Thoracic aorta (tissue), 2 donors: ENCODE measurements at places on chromosomes 16 and 17.

GRCh38 chr16:78659668-78660217 lies 560.3 kb downstream of the WWOX start:
- DNase-seq = no peak
- H3K4me1 ChIP-seq = no peaks in the 10 kb centered on the region
- H3K4me3 ChIP-seq = no peak overlapping the region
- no peak overlapping the region for H3K27ac ChIP-seq
- H3K27me3 ChIP-seq = no peaks in the 10 kb centered on the region
- H3K36me3 ChIP-seq = no peaks in the 10 kb centered on the region

DNA sequence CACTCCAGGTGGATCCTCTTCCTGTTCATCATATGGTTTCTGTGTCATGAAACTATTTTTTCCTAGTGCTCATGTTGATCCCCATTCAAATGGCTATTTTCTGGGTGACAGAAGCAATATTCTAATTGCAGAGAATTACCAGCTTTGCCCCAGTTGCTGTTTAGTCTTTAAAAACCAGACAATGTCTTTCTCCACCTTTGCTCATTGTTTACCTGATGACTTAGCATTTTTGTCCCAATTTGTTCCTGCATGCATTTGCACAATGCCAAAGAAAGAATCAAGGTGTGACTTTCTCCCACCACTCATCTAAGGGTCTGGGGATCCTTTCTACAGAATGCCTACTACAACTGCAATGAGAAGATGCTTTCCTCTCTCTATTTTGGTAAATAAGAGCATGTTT lies 439.9 kb upstream of the MAF start:
- H3K27ac ChIP-seq = no peak overlapping the region
- H3K4me1 ChIP-seq = no peaks in the 10 kb centered on the region
- DNase-seq = no peak
- no peaks in the 10 kb centered on the region for H3K36me3 ChIP-seq

DNA sequence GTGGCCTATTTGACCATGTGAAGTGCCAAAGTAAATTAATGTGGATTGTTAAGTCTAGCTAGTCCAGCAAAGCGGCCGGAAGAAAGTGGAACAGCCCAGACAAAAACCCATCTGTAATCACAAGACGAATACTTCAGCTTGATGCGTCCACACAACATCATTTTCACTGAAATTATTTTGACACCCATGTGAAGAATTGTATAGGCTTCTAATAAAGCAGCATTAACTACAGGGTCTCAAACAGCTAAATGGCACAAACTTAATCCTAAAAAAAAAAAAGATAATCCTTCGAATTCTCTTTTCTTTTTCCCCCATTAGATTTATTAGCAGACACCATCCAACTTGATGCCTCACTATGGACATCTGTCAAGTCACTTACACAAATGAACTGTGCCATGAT lies 73.8 kb downstream of the TOX3 start:
- H3K27me3 ChIP-seq = no peaks in the 10 kb centered on the region
- H3K4me1 ChIP-seq = no peaks in the 10 kb centered on the region
- no peak overlapping the region for H3K27ac ChIP-seq
- DNase-seq = no peak
- H3K4me3 ChIP-seq = no peak overlapping the region
- no peaks in the 10 kb centered on the region for H3K36me3 ChIP-seq

- no peak overlapping the region for H3K27ac ChIP-seq
- no peak for DNase-seq
Measured at GRCh38 chr17:9266031-9266680, 244.8 kb downstream of the NTN1 start.

DNA sequence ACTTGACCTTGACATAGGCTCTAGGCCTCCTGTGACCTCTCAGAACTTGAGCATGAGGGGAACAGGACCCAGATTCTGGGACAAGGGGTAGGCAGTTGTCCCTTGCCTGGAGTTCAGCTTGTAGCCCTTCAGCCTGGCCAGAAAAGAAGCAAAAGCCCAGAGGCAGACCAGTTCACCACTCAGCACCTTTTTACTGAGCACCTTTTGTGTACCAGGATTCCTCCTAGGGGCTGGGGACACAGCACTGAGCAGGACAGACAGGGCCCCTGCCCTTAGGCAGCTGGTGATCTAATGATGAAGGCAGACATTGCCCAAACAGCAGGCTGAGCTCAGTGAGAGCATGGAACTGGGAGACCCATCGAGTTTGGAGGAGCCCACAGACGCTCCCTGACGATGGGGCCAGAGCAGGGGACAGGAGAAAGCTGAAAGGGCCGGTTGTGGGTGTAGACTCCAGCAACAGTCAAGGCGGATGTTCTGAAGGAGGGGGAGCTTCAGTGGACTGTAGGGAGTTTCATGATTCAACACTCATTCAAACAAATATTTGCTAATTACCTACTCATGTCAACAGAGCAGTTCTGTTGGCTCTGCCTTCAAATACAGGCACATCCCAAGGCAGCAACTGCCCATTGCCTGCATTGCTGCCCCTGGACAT lies 32.0 kb downstream of the SBK1 start:
- H3K27me3 ChIP-seq = no peaks in the 10 kb centered on the region
- no peaks in the 10 kb centered on the region for H3K36me3 ChIP-seq
- no peak overlapping the region for H3K27ac ChIP-seq
- H3K4me1 ChIP-seq = no peaks in the 10 kb centered on the region
- DNase-seq = no peak

GRCh38 chr16:26913851-26914250 lies 152.9 kb upstream of the C16orf82 start:
- H3K4me1 ChIP-seq = no peaks in the 10 kb centered on the region
- DNase-seq = no peak
- no peak overlapping the region for H3K4me3 ChIP-seq
- no peaks in the 10 kb centered on the region for H3K27me3 ChIP-seq
- H3K36me3 ChIP-seq = no peaks in the 10 kb centered on the region

- DNase-seq = no peak
- no peak overlapping the region for H3K4me3 ChIP-seq
- no peaks in the 10 kb centered on the region for H3K4me1 ChIP-seq
- H3K36me3 ChIP-seq = no peaks in the 10 kb centered on the region
- H3K27ac ChIP-seq = no peak overlapping the region
Measured at GRCh38 chr17:31452101-31452500, 60.6 kb downstream of the RAB11FIP4 start.

GRCh38 chr16:81053761-81054160 lies 18.1 kb downstream of the ATMIN start:
- DNase-seq = no peak
- H3K27ac ChIP-seq = no peak overlapping the region
- no peaks in the 10 kb centered on the region for H3K27me3 ChIP-seq

DNA sequence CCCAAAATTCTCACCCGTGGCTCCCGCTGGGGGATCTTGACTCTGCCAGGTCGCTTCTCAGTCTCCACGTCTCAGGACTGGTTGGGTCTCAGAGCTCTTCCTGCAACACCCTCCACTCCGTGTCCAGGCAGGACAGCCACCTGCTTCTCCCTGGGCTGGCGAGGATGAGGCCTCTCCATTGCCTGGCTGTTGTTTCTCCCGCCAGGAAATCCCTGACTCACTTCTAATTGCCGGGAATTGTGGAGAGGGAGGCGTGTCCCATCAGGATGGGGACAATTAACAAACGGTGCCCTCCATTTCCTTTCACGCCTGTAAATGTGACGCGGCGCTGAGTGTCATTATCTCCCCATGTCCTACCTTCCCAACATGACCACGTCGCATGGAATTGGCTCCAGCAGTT lies 204.5 kb downstream of the RBFOX3 start:
- peaks cover 2% of the 10 kb centered on the region for H3K27me3 ChIP-seq
- no peaks in the 10 kb centered on the region for H3K4me1 ChIP-seq
- no peak overlapping the region for H3K27ac ChIP-seq
- no peak for DNase-seq
- H3K36me3 ChIP-seq = no peaks in the 10 kb centered on the region

DNA sequence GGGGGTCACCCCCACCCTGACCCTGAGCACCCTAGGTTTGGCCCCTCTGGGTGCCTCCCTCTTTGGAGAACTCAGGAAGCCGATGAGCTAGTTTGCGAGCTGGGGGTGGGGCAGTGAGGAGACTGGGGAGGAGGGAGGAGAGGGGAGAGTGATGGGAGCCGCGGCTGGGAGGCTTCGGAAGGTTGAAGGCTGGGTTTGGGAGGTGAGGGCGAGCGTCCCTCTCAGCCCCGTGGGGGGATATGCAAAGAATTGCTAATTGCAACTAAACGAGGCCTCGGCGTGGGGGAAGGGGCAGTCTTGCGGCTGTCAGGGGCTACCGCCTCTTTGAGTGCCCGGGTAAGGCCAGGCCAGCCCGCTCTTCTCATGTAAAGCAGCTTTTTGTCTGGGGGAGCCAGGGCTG lies 17.6 kb upstream of the FZD2 start:
- no peak overlapping the region for H3K4me3 ChIP-seq
- no peak overlapping the region for H3K27ac ChIP-seq
- DNase-seq = no peak
- H3K27me3 ChIP-seq = no peaks in the 10 kb centered on the region

- peaks cover 63% of the 10 kb centered on the region for H3K4me1 ChIP-seq
- peaks cover 26% of the 10 kb centered on the region for H3K36me3 ChIP-seq
- DNase-seq = no peak
- H3K27ac ChIP-seq = peak overlapping the region; percentile 95
- no peak overlapping the region for H3K4me3 ChIP-seq
Measured at GRCh38 chr16:1551166-1551565, 17.7 kb downstream of the TMEM204 start.

DNA sequence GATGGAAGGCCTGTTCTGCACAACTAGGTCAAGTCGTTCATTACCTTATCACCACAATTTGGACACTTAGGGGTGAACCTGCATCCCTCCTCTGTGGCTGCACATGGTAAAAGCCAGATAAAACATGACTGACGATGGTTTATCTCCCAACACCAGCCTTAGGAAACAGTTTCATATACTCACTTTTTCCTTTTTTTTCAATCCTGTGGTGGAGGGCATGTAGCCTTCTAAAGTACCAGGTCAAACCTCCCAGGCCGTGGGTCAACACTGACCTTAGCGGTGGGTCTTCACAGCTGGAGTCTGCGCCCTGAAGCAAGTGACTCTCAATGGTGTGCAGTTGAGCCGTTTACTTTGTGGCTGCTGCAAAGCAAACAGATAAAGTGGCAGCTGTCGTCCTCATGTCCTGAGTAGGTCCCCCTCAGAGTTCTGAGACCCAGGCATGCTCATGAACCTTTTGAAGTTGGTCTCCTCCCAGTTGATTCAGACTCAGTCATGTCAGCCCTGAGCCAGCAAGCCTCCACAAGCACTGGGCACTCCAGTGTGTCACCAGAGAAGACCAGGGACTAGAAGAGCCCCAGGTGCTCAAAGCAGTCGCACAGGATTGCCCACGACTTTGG lies 5.9 kb downstream of the FAHD1 start:
- H3K36me3 ChIP-seq = peaks cover 3% of the 10 kb centered on the region
- H3K4me1 ChIP-seq = peaks cover 14% of the 10 kb centered on the region
- no peaks in the 10 kb centered on the region for H3K27me3 ChIP-seq
- no peak overlapping the region for H3K4me3 ChIP-seq
- no peak overlapping the region for H3K27ac ChIP-seq

DNA sequence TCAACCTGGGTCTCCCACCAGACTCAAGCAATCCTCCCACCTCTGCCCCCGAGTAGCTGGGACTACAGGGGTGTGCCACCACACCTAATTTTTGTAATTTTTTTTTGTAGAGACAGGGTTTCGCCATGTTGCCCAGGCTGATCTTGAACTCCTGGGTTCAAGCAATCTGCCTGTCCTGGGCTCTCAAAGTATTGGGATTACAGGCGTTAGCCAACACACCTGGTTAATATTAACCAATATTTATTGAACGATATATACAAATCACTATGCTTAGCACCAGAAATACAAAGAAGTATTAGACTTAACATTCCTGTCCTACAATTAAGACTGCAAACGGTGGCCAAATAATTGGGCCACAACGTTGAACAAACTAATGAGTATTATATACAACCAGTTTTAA lies 4.2 kb downstream of the MBTD1 start:
- peaks cover 8% of the 10 kb centered on the region for H3K4me1 ChIP-seq
- no peaks in the 10 kb centered on the region for H3K27me3 ChIP-seq
- H3K36me3 ChIP-seq = no peaks in the 10 kb centered on the region
- no peak overlapping the region for H3K4me3 ChIP-seq
- H3K27ac ChIP-seq = no peak overlapping the region

DNA sequence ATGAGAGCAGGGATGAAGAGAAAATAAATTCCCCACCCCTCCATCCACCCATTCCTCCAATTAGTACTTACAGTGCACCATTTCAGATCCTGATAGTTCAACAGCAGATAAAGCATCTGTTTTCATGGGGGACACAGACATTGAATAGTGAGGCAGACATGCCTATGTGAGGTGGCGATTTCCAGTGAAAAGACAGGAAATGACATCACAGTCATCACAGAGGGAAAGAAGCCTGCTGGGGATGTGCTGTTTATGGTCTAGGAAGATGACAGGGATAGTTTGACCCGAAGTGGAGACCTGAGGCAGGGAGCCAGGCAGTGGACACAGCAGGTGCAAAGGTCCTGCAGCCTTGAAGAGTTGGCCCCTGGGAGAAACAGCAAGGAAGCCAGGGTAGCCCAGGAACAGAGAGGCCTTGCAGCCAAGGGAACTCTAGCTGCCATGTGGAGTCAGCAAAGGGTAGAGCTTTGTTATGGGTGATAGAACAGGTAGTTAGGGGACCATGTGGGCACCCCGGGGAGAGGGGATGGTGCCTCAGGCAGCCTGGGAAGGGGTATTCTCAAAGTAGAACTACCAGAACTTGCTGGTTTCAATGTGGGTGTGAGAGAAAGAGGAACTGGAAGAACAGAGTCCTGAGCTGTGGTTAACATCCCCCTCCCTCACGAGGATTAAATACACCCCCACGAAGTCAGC lies 256.6 kb downstream of the CPPED1 start:
- H3K27ac ChIP-seq = no peak overlapping the region
- H3K36me3 ChIP-seq = no peaks in the 10 kb centered on the region
- no peak for DNase-seq
- H3K4me3 ChIP-seq = no peak overlapping the region
- H3K27me3 ChIP-seq = no peaks in the 10 kb centered on the region

- H3K36me3 ChIP-seq = no peaks in the 10 kb centered on the region
- no peak overlapping the region for H3K4me3 ChIP-seq
- no peak for DNase-seq
- no peaks in the 10 kb centered on the region for H3K27me3 ChIP-seq
Measured at GRCh38 chr17:6471531-6472465, 27.5 kb downstream of the PIMREG start.

GRCh38 chr16:73006026-73006425 lies 41.9 kb downstream of the ZFHX3 start:
- H3K27me3 ChIP-seq = no peaks in the 10 kb centered on the region
- H3K4me3 ChIP-seq = no peak overlapping the region
- H3K27ac ChIP-seq = no peak overlapping the region
- DNase-seq = no peak
- peaks cover 54% of the 10 kb centered on the region for H3K4me1 ChIP-seq

DNA sequence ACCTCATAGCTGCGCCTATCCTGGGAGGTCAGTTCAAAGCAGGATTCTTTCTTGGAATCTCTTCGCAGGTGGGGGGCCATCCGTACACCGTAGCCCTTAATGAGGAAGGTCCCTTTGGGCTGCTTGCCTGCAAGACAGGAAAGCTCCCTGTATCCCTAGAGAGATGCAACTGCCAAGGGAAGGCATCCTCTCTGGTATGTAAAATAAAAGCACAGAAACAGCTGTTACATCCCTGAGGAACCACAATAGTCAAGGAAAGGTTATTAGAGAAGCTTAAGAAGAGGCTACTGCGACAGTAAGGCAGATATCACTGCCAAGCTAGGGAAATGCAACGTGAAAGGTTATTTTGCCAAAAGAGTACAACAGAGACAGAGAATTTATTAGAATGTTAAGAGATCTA lies 77.2 kb downstream of the SNX11 start:
- no peaks in the 10 kb centered on the region for H3K36me3 ChIP-seq
- no peak for DNase-seq
- no peaks in the 10 kb centered on the region for H3K27me3 ChIP-seq
- no peak overlapping the region for H3K27ac ChIP-seq
